ENCODE measurements at places on chromosomes 16 and 17. TPM values are rescaled to one million over a fixed set of nuclear protein-coding genes. Genes with fewer than 3 reads are reported as not detected.

DNA sequence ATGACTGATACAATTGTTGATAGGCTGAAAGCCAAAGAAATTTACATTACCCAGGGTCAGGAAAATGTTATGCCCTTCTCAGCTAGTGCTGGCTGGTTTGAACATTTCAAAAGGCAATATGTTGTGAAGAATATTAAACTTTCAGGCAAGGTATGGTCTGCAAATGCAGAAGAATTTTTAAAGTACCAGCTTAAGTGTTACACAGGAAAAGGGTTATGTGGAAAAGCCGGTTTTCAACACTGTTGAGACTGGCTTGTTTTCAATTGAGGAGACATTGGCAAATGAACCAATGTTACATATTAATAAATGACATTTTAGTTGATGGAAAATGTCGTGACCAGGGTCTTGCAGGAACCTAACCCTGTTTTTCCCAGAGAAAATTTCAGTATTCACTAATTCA is 215.8 kb upstream of the TBX2 start:
- DNase-seq, result no peak

DNA sequence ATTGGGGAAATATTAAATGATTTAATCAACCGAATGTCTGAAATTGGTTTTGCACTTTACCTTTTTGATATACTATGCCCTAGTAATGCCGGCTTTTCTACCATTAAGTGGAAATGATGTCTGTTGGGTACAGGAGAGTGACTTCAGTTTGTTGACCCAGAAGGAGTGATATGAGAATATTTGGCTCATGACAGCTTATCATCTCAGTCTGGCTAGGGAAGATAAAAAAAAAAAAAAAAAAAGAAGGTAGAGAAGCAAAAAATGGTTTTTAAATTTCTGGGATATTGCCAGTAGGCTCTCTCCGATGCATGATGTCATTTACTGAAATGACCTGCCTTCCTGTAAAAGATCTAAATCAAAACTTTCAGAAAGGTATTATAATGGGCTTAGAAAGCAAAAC is 69.0 kb downstream of the CNTNAP4 start:
- DNase-seq, result no peak

DNA sequence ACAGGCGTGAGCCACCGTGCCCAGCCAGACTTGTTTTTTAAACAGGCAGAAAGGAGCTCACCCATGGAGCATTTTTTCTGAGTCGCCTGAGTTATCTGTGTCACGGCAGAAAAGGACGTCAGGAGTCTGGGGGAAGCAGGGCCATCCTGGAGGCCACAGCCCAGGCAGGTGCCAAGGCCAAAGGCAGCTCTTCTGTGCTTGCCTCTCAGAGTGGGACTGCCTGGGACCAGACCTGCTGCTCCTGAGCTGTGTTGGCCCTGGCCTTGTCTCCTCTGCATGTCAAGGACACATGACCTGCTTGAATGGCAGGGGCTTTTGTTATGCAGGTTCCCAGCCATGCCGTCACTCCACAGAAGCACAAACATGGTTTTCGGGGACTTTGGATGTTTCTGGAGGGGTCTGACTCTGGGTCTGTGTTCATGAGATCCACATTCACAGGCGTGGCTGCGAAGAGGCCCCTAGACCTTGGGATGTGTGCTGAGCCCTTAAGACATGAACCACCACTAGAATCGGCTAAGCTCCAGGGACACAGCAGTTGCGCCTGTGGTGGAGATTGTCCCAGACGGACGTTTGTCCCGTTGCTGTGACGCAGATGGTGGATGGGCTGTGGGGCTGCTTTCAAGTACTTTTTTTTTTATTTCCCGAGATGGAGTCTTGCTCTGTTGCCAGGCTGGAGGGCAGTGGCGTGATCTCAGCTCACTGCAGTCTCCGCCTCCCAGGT is 33.8 kb downstream of the FOXK2 start:
- no peak for DNase-seq

DNA sequence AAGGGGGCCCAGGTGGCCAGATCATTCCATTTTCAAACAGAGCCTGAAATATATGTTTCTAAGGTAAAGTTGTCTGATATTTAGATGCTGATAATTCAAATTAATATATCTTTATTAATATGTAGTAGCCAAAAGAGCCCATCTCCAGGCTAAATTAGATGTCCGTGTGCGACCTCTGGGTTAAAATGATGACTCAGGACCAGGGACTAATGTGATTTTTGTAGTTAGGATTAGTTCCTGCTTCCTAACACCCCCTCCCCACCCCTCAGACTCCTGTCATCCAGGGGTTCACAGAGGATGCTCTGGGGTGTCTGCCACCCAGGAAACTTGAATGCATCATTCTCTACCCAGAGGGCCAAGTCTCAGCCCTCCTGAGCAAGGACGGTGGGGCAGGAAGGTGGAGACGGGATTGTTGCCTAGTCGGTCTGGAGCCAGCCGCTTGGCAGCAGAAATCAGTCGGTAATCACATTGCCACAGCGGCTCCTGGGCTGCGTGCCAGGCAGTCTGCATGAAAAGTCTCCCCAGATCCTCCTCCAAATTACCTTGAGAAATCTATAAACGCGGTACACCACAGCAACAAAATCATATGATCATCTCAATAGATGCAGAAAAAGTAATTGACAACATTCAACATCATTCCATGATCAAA is 29.8 kb downstream of the CNGB1 start:
- DNase-seq, result peak; percentile 85

DNA sequence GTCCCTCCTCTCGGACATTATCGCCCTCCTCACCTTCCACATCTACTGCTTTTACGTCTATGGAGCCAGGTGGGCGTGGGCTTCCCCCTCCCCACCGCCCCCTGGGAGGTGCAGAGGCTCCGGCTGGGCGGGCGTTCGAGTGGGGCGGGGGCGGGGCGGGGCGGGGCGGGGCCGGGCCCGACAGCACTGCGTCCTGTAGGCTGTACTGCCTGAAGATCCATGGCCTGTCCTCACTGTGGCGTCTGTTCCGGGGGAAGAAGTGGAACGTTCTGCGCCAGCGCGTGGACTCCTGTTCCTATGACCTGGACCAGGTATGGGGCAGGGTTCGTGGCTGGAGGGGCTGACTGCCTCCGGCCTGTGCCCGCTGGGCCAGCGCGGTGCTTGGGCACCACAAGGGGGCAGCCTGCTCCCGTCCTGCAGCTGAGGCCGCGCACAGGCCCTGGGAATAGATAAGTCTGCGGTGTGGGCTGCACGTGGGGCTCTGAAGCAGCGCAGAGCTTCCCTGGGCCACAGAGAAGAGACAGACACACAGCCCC is 9.2 kb downstream of the PIGQ start:
- peak; percentile 64 for DNase-seq

- peak; percentile 89 for DNase-seq
Observed at GRCh38 chr16:3950343-3951193, 70.1 kb upstream of the CREBBP start.

DNA sequence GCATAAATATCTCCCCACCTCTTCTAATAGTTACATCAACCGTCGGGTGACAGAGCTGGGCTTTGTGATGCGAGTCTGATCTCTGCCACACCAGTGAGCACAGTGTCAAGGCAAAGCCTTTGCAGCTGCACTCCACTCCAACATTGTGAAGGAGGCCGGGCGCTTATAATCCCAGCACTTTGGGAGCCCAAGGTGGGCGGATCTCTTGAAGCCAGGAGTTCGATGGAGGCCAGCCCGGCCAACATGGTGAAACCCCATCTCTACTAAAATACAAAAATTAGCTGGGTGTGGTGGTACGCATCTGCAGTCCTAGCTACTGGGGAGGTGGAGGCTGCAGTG is 18.9 kb downstream of the CYB5D2 start:
- no peak for DNase-seq

GRCh38 chr17:11389583-11389982 is 148.6 kb downstream of the SHISA6 start:
- no peak for DNase-seq

- no peak for DNase-seq
Observed at GRCh38 chr16:48182979-48183537, 27.3 kb upstream of the ABCC12 start.

GRCh38 chr16:81560979-81561657 is 116.5 kb downstream of the CMIP start:
- DNase-seq, result no peak

- no peak for DNase-seq
Observed at GRCh38 chr17:1899403-1900000, 69.7 kb downstream of the RPA1 start.

Gene CA7
- not detected for total RNA-seq

Gene NUPR1
- total RNA-seq, result 40.6 TPM

Gene CDH13
- 119 TPM for total RNA-seq

Gene C16orf54
- total RNA-seq, result 0.63 TPM

Gene CCL3
- total RNA-seq, result 0.77 TPM

Gene SOX9
- total RNA-seq, result 12.8 TPM

Gene ATP6V0C
- total RNA-seq, result 110 TPM

Gene RDM1
- 0.48 TPM for total RNA-seq
